ENCODE measurements at places on chromosomes 7 and 10. TPM values are rescaled to one million over a fixed set of nuclear protein-coding genes. Genes with fewer than 3 reads are reported as not detected.

GRCh38 chr7:159010937-159011721, 133.5 kb downstream of the VIPR2 start:
- DNase-seq: no peak

GRCh38 chr7:116218051-116218645, 7.8 kb downstream of the TES start:
- no peak for DNase-seq

- DNase-seq: no peak
Measured at GRCh38 chr7:90720984-90721760, 125.1 kb downstream of the CDK14 start.

FRMD4A gene
- 88.9 TPM for total RNA-seq

GRCh38 chr7:151599401-151600227, 79.9 kb upstream of the RHEB start:
- DNase-seq: peak; percentile 36

PVRIG gene
- total RNA-seq: not detected

PTN gene
- 16.2 TPM for total RNA-seq

GPR37 gene
- 16.6 TPM for total RNA-seq

DNA sequence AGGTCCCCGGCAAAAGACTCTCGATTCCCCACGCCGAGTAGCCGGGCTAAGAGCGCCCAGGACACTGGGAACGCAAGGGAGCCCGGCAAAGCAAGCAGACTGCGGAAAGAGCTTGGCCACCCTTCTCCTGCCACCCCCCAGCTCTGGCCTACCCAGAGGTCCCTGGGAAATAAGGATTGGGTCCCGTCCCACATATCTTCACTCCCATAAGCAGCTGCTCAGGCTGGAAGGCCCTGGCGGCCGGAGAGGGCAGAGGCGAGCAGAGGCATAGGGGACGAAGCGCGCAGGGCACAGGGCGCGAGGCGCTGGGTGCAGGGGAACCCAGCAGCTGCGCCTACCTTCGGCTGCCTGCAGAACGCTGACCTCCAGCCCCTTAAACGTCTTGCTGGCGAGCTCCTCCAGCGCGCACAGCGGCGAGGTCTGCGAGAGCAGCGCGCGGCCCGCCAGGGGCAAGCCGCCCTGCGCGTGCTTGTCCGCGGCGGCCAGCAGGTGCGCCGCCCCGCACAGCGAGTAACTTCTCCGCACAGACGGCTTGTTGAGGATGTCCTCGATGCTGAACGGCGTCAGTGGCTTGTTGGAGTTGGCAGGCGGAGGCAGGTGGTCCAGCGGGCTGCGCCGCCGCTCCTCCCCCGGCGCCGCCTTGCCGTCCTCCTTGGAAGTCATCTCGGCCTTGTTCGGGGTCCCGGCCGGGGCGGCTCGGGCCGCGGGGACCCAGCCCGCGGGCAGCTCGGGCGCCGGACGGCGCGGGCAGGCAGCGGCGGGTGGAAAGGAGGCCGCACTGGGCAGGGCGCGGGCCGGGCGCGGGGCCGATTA, 904 bp downstream of the LBX1 start:
- no peak for DNase-seq

TBC1D12 gene
- total RNA-seq: 9.0 TPM

DNA sequence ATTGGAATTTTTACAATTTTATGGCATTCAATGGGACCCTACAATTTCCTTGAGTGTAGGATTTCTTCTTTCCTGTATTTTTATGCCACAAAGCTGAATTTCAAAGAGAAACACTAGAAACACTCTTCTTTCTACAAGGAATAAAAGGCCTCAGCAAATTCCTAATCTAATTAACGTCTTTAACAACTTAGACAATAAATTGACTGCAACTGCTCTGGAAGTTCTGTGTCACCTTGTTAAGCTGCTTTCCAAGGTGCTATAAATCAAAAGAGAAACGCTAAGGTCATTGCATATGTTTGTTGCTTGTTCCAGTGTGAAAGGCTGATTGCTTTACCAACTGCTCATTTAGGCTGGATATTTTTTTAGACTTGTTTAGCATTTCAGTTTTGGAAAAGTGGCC, 182.2 kb downstream of the POLR1F start:
- no peak for DNase-seq

GRCh38 chr10:132637477-132638129, 100.0 kb downstream of the INPP5A start:
- DNase-seq: no peak

GRCh38 chr7:138684340-138684739, 16.8 kb downstream of the SVOPL start:
- no peak for DNase-seq

GRCh38 chr10:47114680-47115186, 185.3 kb upstream of the GDF10 start:
- peak; percentile 40 for DNase-seq

- no peak for DNase-seq
Measured at GRCh38 chr7:7932553-7932952, 36.0 kb upstream of the GLCCI1 start.

BRAF gene
- total RNA-seq: 29.6 TPM

CARD11 gene
- 43.1 TPM for total RNA-seq

DNA sequence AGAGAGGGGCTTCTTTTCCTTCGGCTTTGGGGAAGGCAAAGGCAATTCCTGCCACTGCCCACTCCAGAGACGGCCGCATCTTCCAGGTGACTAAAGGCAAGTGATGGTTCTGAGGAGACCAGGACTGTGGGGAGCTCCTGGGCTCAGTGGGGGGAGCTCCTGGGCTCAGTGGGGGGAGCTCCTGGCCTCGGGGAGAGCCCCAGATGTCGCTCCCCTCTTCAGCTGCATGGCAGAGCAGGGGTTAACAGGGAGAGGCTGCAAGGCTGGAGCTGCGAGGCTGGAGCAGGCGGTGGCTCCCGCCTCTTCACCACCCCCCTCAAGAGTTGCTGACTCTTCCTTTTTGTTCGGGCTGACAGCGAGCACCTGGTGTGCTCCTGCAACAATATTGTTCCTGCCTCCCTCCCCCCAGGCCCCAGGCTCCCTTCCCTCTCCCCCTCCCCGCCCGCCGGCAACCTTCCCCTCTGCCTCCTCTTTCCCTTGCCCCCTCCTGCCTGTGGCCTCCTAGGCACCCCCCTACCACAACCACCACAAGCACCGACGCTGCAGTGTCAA, 56.3 kb upstream of the LBX1 start:
- DNase-seq: no peak

GRCh38 chr7:65503434-65504152, 129.9 kb downstream of the ZNF92 start:
- no peak for DNase-seq

- DNase-seq: no peak
Measured at GRCh38 chr10:10872764-10873163, 144.9 kb upstream of the CELF2 start.

DNA sequence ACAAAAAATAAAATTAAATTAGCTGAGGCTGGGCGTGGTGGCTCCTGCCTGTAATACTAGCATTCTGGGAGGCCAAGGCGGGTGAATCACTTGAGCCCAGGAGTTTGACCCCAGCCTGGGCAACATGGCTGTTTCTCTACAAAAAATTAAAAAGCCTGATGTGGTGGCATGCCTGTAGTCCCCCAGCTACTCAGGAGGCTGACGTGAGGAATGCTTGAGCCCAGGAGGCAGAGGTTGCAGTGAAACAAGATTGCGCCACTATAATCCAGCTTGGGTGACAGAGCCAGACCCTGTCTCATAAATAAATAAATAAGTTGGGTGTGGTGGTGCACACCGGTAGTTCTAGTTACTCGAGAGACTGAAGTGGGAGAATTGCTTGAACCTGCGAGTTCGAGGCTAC, 65.1 kb downstream of the GNA12 start:
- peak; percentile 36 for DNase-seq

- no peak for DNase-seq
Measured at GRCh38 chr10:120479506-120479905, 22.5 kb downstream of the PLPP4 start.

PAPOLB gene
- 0.07 TPM for total RNA-seq

NANOS1 gene
- 14.4 TPM for total RNA-seq

DNA sequence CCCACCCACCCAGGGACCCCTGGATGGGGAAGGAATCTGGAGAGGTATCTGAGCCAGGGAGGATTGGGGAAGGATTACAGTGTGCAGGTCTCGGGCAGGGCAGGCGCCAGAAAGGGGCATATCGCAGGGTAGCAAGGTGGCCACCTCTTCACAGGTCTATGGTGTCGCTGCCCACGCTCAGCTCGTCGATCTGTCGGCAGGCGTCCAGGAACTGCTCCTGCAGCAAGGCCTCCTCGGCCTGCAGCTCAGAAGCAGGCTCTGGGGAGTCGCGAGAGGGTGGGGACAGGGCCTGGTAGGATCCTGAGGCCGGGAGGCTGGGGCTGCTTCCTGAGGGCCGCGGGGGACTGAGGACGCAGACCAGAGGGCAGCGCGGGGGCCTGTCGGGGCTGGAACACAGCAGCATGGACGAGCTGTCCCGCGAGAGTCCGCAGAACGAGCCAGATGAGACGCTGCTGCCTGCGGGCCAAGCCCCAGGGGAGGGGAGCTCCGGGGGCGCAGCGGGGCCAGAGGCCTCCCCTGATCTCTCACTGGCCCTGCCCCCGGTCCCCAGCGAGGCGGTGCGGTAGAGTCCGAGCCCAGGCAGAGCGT, 7.1 kb upstream of the RBM28 start:
- no peak for DNase-seq

DNA sequence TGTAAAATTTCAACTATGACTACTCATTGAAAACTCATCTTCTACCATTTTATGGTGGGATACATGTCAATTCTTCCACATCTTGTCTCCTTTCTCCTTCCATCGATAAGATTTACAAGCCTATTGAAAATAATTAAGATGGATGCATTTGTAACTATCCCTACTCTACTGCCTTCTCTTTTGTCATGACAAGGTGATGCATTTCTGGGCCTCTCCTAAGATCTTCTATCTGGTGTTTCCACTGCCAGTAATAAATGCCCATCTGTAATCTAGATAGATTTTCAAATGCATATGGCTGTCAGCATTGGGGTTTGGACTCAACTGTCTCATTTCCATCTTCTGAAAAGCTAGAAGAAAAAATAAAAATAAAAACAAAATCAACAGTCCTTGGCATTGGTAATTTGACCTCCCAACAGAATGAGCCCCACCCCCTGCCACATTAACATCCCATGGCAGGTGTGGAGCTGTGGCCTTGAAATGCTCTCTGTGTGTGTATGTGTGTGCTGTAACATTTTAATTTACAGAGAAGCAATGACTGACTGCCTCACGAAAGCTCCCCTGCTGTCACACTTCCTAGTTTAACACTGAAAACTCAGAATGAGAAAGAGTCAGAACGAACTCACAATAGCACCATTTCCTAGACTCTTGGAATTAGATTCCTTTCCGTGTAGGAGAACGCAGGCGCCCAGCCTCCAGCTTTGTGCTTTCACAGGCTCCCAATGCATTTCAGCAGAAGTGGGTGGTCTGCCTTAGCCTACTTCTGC, 74.2 kb downstream of the RHOBTB1 start:
- DNase-seq: no peak

GRCh38 chr10:131925011-131925649, 24.3 kb downstream of the PPP2R2D start:
- DNase-seq: no peak

CACNB2 gene
- total RNA-seq: 4.9 TPM

DNA sequence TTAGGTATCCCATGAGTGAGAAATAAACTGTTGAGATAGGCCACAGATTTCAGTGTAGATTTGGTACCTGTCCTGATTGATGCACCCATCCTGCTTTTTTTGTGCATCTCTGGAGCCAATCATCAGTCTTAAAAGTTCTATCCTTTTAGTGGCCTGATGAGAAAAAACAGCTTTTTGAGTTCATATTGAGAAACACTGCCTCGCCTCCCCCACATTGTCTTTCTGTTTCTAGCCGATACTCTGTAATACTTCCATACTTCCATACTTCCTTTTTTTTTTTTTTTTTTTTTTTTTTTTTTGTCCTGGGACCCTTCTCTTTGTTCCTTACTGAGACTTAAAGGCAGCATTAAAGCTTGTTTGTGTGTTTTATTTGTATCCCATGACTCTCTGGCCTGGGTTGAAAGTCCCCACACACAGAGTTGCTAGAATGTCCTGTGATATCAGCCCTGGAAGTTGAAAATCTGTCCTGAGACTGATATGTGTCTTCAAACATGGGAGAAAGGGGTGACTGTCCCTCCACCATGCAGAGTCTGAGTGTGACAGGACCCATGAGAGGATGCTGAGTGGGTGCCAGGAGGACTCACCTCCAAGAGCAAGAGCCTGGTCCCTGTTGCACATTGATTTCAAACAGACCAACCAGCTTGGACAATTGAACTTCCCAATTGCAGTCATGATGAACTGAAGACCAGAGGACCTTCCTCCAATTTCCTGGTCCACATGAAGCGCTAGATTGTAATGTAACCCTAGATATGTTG, 5.7 kb downstream of the ZNF22 start:
- DNase-seq: no peak

GATA3 gene
- total RNA-seq: 18.5 TPM

DNA sequence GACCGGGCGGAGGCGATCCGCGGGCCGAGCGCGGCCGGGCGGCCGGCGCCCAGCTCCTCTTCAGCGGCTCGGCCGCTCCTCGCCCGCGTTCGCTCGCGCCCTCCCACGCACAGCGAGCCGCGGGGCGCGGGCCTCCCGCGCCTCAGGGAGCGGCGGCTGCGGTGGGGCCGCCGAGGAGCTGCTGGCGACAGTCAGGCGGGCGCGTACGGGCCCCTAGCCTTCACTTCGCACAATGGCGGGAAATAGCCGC, at the start of gene MCMBP:
Gene MCMBP, minus strand, starts transcription at position 234 of the 250 bp plus-strand sequence. CDS start 259 bp downstream, outside the sequence.
- DNase-seq: no peak

PRSS1 gene
- 118 TPM for total RNA-seq

GRCh38 chr7:17680943-17681351, 259.3 kb downstream of the SNX13 start:
- no peak for DNase-seq

- no peak for DNase-seq
Measured at GRCh38 chr7:43879477-43879876, 10.2 kb upstream of the MRPS24 start.

DNA sequence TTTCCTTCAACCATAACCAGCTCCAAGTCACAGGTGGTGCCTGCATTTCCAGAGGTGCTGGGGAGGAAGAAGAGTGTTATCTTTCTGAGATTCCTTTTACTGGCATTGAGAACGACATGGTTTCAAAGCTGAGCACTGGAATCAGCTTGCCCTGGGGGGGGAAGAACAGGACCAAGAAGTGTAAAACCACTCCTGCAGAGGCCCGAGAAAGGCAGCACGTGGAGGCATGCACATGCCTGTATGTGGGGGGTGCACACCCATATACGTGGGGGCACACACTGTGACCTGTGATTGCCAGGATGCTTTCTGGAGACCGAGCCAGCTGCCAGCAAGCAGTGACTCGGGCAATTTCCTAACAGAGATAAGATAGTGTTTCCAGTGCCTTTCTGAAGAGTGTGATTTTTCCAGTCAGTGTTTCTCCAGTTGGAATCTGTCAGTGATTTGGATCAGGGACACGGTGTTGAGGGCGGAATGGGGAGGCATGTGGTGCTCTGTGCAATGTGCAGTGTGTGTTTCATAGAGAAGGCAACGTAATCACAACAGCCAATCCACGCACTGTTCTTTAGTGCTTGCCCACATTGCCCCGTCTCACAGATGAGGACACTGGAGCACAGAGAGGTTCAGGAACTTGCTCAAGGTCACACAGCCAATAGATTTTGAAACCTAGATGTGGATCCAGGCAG, 4.2 kb downstream of the LRRC27 start:
- no peak for DNase-seq

DNA sequence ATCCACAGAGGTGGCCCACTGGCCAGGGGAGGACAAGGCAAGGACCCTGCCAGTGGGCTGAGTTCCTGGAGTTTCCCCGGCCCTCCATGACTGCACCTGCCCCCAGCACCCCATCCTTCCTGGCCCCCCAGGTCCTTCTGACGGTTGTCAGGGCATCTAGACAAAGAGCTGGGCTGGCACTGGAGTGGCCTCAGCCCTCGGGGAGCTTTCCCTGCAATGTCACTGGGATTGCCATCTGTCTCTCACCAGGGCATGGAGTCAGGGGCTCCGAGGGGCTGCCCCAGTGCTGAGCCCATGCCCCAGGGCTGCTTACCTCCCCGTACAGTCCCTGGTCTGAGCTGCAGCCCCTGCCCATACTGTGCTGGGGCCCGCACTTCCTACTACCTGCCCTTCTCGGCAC, 446.5 kb upstream of the MKI67 start:
- no peak for DNase-seq

Data from type B pancreatic cell (in vitro differentiated cells).